T-helper 9 cell (primary cell): ENCODE measurements at places on chromosomes 16 and 17.

DNA sequence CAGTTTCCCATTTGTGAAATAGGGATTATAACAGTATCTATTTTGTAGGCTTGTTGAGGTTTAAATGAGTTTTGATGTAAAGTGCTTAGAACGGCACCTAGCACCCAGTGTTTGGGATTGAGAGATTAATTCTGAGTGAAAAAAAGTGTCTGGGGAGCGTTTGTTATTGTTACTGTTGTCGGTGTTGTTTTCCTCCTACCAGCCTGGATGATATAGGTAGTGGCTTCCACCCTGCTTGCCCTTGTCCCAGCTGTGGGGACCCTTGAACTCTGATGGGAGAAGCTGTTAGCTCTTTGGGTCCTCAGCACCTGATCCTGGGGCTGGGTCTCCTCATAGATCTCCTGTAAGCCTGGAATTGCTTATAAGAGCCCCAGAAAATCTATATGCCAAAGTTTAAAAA, 4.9 kb downstream of the FMNL1 start:
- DNase-seq: no peak

- DNase-seq: no peak
These were observed 77.7 kb upstream of the GNG13 start for GRCh38 chr16:878072-878784.

DNA sequence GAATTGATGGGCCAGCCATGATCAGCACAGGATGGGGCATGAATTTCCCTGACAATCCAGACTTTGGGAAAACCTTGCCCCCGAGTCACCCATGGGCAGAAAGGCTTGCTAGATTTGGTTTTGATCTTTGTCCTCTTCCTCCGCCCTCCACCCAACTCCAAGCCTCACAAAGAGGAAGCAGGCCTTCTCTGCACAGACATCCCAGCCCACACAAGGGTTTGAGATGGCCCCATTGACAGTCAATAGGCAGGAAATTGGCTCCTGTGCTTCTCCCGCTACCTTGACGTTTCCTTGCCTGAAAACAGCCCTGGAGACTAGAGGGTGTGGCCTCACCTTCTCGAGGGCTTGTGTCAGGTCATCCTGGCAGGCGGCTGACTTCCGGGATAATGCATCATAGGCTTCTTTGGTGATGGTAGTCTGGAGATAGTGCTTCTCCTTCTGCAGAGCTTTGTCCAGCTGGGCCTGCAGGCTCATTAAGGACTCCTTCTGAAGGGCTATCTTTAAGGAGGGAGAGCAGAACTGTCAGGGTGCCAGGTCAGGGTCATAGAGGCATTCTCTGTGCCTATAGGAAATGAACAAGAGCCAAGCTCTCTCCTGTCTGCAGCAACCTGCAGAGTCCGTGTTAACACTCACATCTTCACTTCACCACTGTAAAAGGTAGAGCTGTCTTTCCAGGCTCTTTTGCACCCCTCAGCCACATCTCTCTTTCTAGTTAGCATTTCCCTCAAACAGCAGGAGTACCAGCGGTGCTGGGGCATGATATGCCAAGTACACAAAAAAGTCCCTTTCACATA, 32.2 kb downstream of the DHX38 start:
- DNase-seq: no peak

DNA sequence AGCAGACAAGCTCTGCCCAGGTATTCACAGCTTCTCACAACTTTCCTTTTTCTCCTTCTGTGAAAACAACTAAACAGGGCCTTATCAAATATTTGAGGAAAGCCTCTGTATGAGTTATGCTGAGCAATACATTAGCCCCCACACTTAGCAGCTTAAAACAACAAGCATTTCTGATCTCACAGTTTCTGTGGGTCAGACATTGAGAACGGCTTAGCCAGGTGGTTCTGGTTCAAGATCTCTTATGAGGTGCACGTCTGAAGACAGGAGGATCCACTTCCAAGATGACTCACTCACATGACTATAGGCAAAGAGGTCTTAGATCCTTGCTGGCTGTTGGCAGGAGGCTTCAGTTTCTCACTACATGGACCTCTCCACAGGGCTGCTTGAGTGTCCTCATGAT, 181.4 kb upstream of the WSCD1 start:
- DNase-seq: no peak
